ENCODE measurements at places on chromosomes 5 and 9.

DNA sequence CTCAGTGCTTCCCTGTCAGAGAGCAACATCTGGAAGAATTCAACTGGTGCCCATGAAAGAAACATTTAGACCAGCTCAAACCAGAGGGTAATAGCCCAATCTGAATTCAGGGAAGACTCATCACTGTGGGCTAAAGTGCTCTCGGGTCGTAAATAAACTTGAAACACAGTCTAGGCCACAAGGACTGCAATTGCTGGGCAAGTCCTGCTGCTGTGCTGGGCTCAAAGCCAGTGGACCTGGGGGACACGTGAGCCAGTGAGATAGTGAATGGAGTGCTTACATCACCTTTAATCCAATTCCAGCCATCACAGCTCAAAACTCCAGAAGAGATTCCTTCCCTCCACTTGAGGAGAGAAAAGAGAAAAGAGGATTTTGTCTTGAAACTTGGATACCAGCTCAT, 78.1 kb upstream of the DAP start:
- no peak for DNase-seq

DNA sequence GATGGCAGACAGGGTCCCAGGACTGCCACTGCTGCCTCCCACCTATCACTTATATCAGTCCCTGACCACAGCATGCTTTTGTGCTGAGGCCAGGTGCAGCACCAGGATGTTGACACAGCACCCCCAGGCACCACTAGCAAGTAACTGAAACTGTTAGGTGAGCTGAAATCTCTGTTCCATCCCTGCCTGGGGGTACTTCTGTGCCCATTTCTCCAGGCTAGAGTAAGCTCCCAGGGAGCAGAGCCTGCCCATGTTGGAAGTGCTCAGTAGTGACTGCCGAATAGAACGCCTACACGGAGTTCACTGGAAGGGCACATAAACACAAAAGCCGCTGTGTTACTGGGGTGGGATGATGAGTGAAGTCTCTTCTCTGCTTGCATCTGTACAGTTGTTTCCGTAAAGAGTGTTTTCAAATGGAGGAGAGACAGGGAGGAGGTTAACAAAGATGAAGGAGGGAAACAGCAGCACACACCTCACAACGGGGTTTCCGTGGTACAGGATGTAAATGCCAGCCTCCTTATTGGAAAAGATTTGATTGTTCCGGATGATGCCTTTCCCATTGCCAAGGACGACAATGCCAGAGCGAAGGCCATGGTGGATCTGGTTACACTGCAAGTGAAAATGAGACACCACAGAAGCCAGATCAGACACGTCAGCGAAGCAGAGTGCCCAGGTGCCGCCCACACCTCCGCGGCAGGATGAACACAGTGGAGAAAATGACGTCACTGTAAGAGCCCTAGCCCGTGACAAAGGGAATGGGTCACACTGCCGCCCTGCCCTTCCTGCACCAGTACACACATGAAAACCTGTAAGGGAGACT, 43.1 kb downstream of the POLR1E start:
- no peak for DNase-seq

DNA sequence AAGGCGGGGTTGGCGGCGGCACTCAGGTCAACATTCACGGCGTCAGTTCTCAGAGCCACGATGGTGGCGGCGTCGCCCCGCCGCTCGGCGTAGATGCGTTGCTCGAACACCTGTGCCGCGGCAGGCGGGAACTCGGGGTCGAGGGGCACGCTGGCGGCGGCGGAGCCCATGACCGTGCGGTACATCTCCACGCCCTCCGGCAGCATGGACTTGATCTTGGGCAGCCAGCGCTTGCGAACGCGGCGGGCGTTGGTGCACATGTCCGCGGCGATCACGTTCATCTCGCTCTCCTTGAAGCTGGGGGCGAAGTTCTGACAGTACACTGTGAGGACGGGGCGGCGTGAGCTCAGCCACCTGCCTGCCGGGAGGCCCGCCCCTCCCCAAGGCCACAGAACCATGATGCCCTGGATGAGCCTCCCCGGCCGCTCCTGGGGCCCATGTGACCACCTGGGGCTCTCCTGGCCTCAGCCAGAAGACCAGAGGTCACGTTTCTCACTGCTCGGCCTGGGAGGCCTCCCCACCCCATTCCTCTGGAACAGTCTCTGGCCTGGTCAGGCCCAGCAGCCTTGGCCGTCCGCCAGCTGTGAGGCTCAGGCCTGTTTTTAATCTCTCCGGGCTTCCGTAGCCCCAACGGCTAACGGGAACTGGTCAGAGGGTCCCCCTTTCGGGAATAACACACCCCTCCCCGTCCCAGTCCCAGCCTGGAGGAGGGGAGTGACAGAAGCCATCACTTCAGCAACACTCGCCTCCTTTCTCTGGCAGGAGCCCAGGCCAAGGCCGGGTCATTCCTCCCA, 50.7 kb upstream of the UBAC1 start:
- DNase-seq, result no peak

DNA sequence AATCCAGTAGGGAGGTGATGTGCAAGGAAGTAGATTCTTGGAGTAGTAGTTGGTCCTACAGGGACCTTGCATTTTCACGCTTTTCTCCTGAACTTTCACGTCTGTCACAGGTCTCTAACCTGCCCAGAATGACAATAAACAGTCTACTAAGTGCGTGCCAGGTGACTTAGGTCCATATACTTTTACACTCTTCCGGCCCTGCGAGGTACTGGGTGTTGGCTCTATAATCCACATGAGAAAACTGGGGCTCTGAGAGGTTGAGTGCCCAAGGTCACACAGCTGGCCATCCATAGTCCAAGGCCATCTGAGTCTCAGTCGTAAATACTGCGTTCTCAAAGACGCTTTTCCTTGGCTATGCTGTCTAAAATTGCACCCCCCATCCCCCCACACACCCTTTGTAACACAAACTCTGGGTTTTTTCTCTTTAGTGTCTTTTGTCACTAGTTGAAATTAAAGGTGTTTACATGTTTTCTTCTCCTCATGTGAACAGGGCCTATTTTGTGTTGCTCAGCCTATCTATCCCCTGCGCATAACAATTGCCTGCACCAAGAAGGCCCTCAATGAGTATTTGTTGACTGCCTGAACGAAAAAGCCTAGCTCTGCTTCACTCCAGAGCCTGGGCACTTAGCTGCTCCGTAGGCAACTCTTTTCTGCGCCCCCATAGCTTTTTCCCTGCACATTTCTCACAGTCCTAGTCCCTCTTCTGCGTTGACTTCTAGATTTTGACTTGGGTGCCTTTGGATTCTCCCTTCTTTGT, 943 bp downstream of the SFXN1 start:
- no peak for DNase-seq

- no peak for DNase-seq
Observed at GRCh38 chr9:2771661-2772060, 54.4 kb downstream of the KCNV2 start.

DNA sequence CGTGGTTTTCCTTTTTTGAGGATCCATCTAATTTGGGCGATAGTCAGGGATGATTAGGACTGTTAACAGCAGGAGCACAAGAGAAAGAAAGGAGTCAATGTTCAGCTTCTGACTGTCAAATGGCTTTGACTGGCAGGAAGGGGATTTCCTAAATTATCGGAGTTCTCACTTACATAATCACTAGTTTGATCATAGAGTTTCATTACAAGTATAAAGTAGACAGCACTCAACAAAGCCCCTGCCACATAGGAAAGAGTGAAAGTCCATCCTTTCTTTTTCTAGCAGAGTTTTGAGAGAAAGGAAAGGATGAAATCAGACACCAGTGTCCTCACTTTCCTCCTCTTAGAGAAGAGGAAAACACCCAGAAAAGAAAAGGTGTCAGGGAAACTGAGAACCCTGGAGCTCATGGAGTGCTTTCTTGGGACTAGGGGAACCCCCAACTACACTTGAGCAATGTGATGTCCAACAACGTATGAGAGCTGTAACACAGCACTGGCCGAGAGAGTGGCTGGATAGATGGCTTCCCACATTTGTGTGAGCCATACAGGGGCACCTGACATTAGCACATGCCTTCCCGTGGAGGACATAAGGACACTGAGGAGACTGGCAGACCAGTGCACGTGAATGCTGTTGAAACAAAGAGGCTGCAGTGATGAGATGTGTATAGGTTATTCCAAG, 26.0 kb upstream of the LPAR1 start:
- no peak for DNase-seq

GRCh38 chr5:16570121-16570815, 46.5 kb downstream of the RETREG1 start:
- DNase-seq, result no peak

- no peak for DNase-seq
Observed at GRCh38 chr5:173001229-173001841, 17.8 kb downstream of the ATP6V0E1 start.

- DNase-seq, result no peak
Observed at GRCh38 chr5:134275822-134276221, 49.9 kb upstream of the PPP2CA start.

- no peak for DNase-seq
Observed at GRCh38 chr5:160330212-160330611, 17.8 kb upstream of the CCNJL start.

DNA sequence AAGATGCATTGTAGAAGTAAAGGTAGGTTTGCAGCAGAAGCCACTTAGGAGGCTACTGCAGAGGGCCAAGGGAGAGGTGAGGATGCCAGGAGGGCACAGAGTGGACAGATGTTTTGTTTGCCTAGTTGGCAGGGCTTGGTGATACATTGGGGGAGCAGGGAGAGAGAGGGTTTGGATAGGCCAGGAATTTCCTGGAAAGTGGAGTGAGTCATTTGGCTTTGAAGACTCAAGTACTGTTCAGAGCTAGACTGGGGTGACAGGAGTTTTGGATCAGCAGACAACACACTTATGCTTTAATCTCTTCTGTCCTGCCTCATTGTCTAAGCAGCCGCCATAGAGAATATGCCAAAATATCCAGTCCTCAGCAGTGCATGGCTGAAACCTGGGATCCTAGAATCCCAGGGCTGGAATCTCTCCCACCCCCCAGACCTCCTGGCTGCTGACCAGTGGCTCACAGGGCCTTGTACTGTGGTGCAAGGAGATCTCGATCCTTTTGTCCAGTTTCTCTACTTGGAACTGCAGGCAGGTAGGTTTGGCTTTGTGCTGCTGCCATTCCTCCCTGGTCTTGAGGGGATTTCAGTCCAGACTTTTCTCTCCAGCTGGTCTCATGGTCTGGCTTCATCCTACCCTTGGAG, 11.0 kb downstream of the TMEM268 start:
- DNase-seq, result no peak

- no peak for DNase-seq
Observed at GRCh38 chr9:70020991-70021571, 22.6 kb upstream of the MAMDC2 start.

DNA sequence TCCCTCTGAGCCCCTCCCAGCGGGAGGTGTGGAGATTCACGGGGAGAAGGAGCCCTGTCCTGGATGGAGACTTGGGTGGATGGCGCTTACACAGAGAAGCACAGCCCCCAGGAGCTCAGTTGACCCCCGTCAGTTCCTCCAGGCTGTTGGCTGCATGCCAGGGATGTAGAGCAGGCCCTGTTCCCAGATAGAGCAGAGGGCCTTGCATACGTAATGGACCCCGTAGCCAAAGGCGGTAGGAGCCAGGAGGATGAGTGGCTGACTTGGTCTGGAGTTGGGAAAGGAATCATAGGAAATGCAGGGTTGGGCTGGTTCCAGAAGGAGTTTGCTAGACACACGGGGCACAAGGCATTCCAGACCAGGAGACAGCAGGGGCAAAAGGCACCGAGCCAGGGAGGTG, 2.5 kb downstream of the PMPCA start:
- no peak for DNase-seq

All from KBM-7 (cell line).